A549 (cell line): ENCODE measurements at places on chromosomes 6 and 20. TPM values are rescaled to one million over a fixed set of nuclear protein-coding genes. Genes with fewer than 3 reads are reported as not detected.
A peak's percentile ranks its signal among the peaks of the same experiment; 100 is the strongest.

C6orf132 gene
- polyA plus RNA-seq = 0.58 to 1.1 TPM (median 0.96 TPM) in 3 replicates

FNDC11 gene
- 0.10 to 0.16 TPM (median 0.14 TPM) in 3 replicates for polyA plus RNA-seq

GRCh38 chr6:14540810-14541540, 423.4 kb downstream of the CD83 start:
- no peak for DNase-seq

RNF182 gene
- 4.2 to 4.9 TPM (median 4.4 TPM) in 3 replicates for polyA plus RNA-seq

ULBP3 gene
- polyA plus RNA-seq = 2.0 to 2.7 TPM (median 2.1 TPM) in 3 replicates

DNA sequence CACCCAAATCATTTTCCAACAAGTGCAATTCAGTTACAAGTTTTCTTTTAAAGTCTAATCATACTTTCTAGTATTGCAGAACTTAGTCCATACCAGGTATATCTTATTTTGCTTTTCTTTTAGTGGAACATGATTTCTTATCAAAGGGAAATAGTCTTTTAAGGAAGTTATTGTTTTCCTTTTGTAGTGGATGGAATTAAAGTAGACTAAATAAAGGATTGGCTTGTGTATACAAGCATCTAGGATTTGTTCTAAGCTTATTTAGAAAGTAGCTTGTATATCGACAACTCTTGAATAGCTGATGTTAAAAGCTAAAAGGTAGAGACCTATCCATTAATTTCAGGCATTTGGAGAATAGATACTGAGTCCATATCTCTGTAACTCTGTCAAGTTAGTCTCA, 14.8 kb downstream of the DCBLD1 start:
- no peak for DNase-seq

KIFC1 gene
- polyA plus RNA-seq = 29.1 to 33.7 TPM (median 30.5 TPM) in 3 replicates

DHX35 gene
- polyA plus RNA-seq = 7.7 to 8.1 TPM (median 7.8 TPM) in 3 replicates

DNA sequence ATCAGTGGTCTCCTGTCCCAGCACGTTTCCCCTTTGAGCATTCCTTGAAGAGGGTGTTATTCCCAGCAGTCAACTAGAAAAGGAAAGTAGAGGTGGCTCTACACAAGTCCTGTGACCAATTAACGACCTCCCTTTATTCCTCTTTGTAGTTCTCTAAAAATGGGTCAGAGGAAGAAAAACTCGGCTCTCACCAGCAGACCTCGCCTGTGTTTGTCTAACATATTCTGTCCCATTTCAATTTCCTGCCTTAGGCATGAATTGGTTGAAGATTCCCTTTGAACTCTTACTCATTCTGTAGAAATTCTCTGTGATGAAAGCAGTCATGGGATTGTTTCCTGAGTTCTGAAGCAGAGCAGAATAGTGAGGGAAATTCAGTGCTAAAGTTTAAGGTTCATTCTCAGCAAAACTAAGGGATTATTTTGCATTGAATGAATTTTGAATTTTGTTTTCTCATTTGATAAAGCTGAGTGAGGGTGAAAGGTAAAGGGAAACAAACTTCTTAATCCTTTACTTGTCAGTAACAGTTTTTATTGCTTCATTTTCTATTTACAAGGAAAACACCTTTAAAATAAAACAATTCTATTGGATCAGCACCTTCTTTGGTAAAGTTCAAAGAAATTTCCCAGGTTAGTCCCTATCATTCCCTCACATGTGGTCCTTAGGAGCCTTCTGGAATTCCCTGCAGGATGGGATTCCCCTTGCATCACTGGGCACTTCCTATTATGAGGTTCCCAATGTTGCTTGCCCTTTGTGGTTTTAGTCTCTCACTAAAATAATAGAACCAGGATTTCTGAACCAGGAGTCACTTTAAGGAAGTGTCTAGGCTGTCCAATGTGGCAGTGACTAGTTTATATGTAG, 105.8 kb downstream of the SLX4IP start:
- peak; percentile 37 for DNase-seq

- DNase-seq = no peak
Observed at GRCh38 chr6:165008971-165009370, 300.4 kb downstream of the C6orf118 start.

ENPP1 gene
- 0.91 to 1.1 TPM (median 0.97 TPM) in 3 replicates for polyA plus RNA-seq

GMEB2 gene
- 6.4 to 7.0 TPM (median 6.5 TPM) in 3 replicates for polyA plus RNA-seq

TMEM200A gene
- not detected in 3 replicates for polyA plus RNA-seq

DNA sequence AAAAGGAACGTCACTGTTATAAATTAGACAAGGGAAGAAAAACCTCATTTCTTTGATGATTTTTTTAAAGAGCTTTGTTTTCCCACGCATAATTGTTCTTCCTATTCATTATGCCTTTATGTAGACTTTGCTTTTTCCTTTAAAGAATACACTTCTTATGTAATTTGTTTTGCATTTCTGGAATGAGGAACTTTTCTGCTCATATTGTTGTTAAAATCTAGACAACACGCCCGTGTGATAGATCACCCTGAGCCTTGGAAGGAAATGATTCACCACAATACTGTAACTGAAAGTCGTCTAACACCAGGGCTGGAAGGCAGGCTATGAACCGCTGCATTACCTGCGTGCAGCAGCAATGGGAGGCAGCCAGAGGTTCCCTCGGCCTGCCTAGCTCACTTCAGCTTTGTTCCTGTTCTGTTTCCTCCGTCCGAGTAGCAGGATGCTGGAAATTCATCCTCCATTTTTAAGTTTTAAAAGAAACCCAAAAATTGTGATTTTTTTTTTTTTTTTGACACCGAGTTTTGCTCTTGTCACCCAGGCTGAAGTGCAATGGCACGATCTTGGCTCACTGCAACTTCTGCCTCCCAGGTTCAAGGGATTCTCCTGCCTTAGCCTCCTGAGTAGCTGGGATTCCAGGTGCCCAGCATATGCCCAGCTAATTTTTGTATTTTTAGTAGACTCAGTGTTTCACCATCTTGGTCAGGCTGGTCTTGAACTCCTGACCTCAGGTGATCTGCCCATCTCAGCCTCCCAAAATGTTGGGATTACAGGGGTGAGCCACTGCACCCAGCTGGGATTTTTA, 49.6 kb upstream of the ZNF217 start:
- DNase-seq = peak; percentile 82

DNA sequence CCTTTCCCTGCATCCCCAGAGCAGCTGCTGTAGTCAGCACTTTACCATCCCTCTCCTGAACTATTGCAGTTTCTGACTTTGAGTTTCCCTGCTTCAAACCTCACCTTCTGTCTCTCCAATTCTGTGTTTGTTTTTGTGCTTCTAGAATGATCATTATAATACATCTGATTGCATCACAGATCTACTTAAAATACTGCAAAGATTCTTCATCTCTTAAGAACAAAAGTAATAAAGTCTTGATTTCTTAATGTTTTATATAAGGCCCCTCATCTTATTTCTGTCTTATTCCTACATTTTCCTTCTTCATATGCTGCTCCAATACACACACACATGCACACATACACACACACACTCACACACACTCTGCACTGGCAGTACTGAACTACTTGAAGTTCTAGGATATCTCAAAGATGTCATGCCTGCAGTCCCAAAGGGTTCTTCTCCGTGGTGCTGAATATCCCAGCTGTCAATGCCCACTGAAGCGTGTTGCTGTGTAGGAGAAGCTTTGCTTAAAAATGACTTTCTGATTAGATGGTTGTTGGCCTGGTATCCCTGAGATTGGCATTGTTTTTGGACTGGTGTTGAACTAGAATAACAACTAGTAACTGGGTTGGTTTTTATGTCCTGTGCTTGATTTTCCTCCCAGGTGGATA, 97.2 kb downstream of the MAP3K4 start:
- DNase-seq = no peak

- DNase-seq = no peak
Observed at GRCh38 chr6:137957471-137957870, 90.4 kb downstream of the TNFAIP3 start.

- peak; percentile 51 for DNase-seq
Observed at GRCh38 chr20:46688151-46689081, 828 bp downstream of the TP53RK start.

DNA sequence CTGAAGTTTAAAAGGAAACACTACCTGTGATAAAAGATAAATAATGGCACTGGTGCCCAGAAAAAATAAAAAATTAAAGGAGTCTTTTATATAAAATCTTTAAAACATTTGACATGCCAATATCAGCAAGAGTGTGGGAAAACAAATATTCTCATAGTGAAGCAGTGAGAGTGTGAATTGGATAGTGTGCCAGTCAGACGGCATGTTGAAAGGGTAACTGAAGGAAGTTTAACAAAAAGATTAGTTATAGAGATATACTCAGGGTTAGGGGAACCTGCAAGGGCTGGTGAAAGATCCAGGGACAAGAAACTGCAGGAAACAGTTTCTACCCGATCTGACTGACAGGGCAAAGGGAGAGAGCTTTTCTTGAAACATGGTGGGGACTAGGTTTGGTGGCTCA, 22.2 kb upstream of the GMNN start:
- no peak for DNase-seq

DNA sequence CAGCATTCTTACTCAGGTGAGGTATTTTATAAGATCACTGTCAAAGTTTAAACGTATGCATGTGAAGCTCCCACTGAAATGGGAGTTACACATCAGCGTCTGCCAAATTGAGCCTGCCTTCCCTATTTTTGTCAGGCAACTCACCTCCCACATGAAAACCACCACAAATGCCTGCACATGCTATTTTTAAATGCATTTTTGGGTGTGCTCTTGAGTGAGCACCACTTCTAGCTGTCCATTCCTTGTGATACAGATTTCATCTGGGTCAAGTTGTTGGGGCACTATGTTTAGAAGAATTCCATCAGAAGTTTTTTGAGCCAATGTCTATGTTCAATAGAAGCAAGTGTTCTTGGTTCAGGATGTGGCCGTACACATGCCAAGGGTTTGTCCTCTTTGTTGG, 71.7 kb upstream of the RIPPLY2 start:
- DNase-seq = no peak

DNA sequence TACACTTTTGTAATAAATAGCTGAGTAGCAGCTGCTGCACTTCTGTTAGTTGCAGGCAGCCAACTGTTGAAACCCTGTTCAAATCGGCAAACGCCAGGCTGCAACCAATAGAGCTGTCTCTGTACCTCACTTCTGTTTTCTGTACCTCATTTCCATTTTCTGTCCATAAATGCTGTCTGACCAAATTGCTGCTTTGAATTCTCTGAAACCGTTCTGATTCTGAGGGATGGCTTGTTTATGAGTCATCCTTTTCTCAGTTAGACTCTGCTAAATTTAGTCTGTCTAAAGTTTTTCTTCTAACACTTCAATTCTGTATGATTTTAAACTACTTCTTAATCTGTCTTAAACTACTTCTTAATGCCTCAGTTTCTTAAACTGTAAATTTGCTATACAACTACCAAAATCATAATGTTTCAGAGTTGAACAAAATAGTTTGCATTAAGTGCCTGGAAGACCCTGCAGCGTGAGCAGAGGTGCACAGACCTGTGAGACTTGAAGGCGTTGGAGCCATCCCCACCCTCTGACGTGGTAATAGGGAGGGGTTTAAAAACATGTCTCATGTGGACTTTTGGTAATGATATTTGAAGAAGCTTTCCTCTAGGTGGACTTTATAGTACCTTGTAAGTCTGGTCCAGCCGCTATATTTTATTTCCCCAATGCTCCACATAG, 9.6 kb downstream of the BTNL2 start:
- no peak for DNase-seq

GRCh38 chr6:113149511-113149910, 707.6 kb upstream of the MARCKS start:
- no peak for DNase-seq

DNA sequence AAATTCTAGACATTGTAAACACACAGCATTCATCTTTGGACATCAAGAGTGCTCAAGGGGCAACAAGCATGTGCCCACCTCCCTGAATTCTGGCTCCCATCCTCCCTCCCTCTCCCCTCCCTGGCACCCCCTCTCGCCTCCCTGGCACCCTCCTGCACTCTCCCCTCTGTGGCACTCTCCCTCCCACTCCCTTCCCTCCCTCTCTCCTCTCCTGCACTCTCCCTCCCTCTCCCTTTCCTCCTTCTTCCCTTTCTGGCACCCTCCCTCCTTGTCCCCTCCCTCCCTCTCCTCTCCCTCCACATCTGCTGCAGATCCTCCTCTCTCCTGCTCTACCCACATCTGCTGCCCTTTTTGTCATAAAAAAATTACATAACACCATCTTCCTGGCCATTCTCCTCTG, 113.0 kb upstream of the SLC22A23 start:
- no peak for DNase-seq

- no peak for DNase-seq
Observed at GRCh38 chr6:74969591-74970267, 236.1 kb downstream of the COL12A1 start.

DNA sequence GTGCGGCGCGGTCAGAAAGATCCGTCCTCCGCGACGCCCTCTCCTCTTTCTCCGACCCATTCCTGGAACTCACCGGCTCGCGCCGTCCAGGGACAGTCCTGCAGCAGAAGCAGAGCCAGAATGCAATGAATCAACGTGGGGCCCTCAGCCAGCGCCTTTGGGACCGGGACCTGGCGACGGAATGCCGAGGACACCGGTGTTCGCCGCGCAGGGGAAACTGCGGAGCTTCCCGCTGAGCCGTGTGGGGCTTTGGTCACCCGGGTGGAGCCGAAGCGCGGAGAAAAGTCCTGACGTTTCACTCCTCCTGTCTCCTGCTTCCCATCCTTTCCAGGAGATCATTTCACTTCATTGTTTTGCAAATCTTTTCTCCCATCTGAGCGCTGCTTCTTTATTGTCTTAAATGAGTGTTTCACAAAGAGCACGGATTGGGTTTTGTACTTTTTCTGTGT, 26.5 kb downstream of the ULBP1 start:
- no peak for DNase-seq
